ENCODE measurements at places on chromosomes 13 and 19. TPM values are rescaled to one million over a fixed set of nuclear protein-coding genes. Genes with fewer than 3 reads are reported as not detected.
A peak's percentile ranks its signal among the peaks of the same experiment; 100 is the strongest.

DNA sequence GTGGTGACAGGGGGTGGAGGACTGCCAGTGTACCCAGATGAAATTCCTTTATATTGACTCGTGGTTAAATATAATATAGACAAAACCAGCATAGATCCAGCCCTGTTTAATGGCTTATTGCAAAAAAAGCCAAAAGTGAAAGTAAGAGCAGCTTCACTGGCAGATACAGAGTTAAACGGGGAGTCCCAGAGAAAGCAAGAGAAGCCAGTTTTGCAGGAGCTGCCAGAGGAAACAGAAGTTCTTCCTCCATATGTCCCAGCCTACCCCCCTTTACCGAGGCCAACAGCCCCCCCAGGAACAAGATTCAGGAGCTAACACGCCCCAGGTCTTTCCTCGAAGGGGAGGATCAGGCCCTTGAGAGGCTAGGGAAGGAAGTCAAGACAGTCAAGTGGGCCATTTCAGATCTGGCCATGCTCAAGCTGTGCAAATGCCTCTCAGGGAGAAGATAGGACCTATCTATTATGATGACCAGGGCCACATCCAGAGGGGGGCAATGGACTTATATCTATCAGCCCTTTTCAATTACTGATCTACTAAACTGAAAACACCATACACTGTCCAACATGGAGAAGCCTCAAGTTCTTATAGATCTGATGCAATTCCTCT, 47.2 kb upstream of the ZNF737 start:
- peak; percentile 28 for DNase-seq
- no peak overlapping the region for H3K4me3 ChIP-seq
- H3K36me3 ChIP-seq = no peaks in the 10 kb centered on the region
- H3K4me1 ChIP-seq = peaks cover 18% of the 10 kb centered on the region
- no peaks in the 10 kb centered on the region for H3K27me3 ChIP-seq
- peak overlapping the region; percentile 43 for H3K27ac ChIP-seq

DNA sequence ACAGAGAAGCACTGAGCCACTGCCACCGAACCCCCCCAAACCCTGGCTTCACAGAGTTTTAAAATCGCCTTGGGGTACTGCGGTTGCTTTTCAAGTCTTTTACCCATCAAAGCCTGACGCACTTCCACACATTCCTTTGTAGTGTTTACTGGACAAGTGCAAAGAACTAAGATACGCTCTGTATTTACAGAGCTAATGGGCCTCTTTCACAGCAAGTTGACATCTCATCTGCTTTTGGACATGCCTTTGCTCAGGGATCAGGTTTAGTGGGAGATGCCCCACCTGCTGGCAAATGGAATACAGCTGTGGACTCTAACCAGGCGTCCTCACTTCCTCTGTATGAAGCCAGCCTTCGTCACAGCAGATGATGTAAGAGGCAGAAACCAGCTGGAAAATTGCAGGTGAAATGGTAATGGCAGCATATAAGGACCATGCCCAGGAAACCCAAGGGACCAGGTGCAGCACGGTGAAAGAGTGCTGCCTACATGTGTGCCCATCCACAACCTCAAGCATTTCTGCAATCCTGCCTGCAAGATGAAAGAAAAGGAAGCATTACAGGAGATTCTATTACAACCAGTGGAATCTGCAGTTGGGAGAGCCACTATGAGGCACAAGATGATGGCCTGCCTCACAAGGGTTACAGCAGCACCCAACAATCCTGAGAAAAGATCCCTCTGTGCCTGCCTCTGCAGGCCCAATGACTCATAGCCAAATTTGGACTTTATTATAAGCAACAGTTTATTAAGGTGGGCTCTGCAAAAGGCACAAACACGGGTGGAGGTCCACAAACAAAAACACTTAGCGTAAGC, 34.7 kb downstream of the BRD4 start:
- no peak overlapping the region for H3K27ac ChIP-seq
- H3K36me3 ChIP-seq = peaks cover 1% of the 10 kb centered on the region
- no peak overlapping the region for H3K4me3 ChIP-seq
- peaks cover 94% of the 10 kb centered on the region for H3K4me1 ChIP-seq
- DNase-seq = peak; percentile 22

DNA sequence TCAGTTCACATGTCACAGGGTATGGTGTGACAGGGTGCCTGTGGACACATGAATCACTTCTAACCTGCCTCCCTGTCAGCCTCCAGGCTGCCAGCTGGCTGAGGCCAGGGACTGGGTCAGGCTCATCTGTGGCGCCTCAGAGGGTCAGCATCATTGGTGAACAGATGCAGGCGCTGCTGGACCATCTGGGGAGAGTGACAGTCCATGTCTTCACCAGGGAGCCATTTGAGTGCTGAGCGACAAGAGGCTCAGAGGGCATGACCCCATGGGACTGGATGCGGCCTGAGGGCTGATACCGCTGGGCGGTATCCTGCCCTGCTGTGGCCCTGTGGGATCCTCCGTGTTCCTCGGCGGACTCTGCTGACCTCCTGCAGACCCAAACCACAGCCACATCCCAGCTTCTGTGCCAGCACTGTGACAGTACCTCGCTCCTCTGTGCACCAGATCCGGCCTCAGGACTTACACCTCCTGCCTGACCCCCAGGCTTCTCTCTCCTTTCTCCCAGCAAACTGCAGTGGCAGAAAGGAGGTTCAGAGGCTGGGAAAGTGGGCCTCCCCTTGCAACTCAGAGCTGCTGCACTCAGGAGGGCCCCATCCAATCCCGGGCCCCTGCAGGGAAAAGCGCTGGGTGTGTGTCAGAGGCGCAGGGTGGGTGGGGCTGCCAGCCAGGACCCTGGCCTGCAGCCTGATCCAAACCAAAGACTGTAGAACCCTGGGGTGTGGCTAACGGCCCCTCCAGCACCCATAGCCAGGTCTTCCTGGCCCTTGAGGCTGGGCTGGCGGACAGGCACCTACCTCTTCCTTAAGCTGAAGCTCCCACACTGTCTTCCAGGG, 10.2 kb downstream of the ACTMAP start:
- H3K36me3 ChIP-seq = no peaks in the 10 kb centered on the region
- H3K27ac ChIP-seq = no peak overlapping the region
- H3K4me1 ChIP-seq = peaks cover 5% of the 10 kb centered on the region
- no peak for DNase-seq
- no peak overlapping the region for H3K4me3 ChIP-seq
- H3K27me3 ChIP-seq = no peaks in the 10 kb centered on the region

DNA sequence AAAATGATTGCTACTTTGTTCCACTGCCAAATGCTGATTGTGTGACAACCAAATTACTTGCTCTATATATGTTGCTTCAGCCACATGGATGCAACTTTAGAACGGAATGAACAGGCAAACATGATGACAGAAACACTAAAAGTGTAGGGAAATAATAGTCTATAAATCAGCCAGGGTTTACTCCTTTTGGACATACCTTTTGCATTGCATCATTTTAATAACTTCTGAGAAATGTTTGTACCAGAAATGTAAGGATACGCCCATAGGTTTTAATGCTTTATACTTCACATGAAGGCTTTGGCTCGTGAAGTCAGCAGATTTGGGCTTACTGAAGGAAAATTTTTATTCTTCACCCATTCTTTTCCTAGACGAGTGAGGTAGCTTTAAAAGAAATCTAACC, 141.0 kb downstream of the POSTN start:
- H3K36me3 ChIP-seq = no peaks in the 10 kb centered on the region
- H3K27me3 ChIP-seq = no peaks in the 10 kb centered on the region
- H3K4me1 ChIP-seq = no peaks in the 10 kb centered on the region
- DNase-seq = no peak
- H3K27ac ChIP-seq = no peak overlapping the region
- H3K4me3 ChIP-seq = no peak overlapping the region

Gene SHISA2
- total RNA-seq = 1.8 TPM

All from body of pancreas (tissue), 4 donors.